AML-193 (cell line): ENCODE measurements at places on chromosomes 5 and 9.

DNA sequence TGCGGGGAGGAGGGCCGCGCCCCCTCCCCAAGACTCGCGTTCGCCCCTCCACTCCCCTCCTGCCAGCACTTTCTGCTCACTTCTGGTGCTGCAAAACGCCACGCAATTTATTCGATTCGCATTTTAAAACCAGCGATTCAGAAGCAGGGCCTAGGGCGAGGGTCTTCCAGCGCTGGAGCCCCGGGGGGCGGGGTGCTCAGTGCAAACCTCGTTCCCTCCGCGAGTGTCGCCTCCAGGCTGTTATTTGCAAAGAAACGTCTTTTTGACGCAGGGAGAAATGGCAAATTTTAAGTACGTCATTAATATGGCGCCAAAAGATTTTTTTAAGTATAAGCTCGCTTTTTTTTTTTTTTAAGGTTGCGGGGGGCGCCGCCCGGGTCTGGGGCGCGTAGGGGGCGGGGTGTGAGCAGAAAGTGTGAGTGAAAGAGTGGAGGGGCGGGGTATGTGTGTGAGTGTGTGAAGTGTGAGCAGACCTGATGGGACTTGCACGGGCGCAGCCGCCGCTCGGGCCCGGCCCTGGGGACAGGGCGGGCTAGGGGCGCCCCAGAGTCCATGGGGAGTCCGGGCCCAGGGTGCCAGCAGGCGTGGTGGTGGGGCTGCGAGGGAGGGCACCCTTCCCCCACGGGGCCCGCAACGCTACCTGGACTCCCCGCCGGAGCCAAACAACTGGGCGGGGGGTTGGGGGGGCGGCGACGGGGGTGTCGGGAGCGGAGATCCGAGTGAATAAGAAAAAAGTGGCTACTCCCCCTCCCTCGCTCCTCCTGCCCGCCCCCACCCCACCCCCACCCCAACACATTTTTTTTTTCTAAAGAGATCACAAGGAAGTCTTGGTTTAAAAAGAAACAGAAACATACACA, at the start of gene JADE2:
JADE2 (plus strand) TSS at position 845 of the 857 bp plus-strand sequence. CDS start 10,188 bp downstream, outside the sequence.
- peak; percentile 72 for DNase-seq

DNA sequence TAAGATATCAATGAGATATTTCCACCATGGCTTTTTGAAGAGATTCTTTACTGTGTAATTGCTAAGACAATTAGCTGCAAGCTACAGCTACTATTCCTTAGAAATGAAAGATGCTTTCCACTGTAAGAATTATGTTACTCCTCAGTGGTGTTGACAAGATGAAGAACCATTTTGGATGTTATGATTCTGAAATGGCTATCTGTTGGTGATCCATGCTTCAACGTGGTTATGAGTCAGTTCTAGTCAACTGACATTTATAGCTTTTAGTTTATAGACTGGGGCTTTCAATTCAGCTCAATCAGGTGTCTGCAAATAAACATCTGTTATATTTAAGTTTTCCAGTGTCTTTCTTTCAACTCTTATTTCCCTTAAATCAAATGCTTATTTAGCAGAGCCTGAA, 93.7 kb downstream of the SGCD start:
- no peak for DNase-seq

DNA sequence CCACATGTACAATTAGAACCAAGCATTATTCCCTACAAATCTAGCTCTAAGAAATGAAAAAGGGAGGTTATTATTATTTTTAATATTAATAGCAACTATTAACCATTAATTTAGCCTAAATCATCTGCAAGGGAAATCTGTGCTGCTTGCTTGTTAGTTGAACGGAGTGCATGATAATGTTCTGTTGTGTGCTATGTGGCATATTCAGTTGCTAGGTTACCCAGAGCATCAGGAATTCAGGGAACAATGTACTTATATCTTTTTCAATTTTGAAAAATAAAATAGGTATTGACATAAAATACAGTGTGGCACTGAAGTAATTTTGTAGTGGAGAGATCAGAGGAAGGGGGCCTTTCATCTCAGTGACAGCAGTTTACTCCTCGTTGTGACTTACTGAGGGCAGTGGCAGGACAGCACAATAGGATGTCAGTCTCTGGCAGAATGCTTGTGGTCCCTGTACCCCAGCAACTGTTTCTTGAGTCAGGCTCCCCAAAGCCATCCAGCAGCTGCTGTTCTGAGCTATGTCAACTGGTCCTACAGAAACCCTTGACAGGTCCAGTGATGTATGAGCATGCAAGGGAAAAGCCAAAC, 173.6 kb downstream of the TMEM161B start:
- no peak for DNase-seq

DNA sequence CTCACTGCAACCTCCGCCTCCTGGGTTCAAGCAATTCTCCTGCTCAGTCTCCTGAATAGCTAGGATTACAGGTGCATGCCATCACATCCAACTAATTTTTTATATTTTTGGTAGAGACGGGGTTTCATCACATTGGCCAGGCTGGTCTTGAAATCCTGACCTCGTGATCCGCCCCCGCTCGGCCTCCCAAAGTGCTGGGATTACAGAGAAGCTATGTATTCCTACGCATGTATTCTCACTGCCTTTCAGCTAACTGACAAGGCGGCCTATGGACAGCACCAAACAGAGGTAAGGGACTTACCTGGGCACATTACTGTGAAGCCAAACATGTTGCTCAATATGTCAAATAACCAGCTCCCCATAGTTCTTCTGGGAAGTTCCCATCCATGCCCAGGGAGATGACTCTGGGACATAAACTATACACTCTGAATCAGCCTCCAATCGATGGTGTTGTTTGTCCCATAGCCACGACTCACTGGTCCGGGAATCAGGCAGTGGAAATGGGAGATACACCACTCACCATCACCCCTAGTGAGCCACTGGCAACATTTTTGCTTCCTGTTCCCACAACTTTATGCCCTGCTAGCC, 114.6 kb downstream of the SYK start:
- DNase-seq = no peak

DNA sequence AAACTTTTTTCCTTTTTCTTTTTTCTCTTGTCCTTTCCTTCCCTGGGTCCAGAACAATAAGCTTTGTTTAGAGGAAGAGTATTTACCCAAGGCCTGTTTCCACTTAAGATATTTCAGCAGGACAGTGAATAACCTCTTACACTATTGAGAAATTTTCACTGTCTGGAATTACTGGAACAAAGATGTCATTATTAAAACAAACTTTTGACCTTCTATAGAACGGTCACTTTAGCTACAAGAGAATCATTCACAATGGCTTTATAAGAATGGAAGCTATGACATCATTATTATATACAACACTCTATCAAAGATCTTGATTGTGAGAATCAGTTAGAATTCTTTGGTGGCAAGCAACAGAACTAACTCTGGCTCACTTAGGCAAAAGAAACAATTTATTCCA, 22.0 kb upstream of the ARHGAP26 start:
- no peak for DNase-seq

GRCh38 chr5:152288917-152289595, 116.0 kb downstream of the NMUR2 start:
- DNase-seq = no peak

DNA sequence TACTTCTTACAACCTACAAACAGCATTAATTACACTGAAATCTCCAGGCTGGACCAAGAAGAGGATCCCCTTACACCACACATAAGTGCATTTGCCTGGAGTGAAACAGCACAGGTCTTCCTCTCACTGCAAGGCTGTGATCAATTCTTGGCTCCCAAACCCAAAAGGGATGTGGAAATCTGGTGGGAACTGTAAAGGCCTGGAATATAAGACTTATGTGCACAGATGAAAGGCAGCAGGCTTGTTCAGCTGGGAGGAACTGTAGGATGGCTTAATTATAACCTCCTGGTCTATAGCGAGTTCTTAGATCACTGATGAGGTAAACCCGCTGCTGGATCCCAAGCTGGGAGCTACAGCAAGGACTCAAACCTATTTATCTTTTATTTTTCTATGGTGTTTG, 182.9 kb upstream of the TNC start:
- DNase-seq = no peak

- no peak for DNase-seq
Measured at GRCh38 chr5:122844136-122844909, 1.1 kb upstream of the SNX24 start.

GRCh38 chr9:107228496-107229039, 54.5 kb upstream of the RAD23B start:
- no peak for DNase-seq

- DNase-seq = no peak
Measured at GRCh38 chr9:15714746-15715145, 161.9 kb downstream of the CCDC171 start.

DNA sequence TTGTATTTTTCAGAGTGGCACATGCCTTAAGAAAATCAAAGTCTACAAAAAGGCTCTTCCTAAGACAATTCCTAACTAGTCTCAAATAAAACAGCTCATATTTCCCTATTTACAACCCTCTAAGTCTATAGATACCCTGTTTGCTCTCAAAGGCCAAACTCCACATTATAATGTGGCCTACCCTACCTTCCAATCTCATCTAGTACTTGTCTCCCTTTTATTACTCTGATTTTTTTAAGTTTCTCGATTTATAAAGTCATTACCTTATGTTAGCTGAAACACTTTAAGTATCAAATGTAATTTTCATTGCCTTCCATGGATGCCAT, 19.4 kb downstream of the KIAA1191 start:
- DNase-seq = no peak

DNA sequence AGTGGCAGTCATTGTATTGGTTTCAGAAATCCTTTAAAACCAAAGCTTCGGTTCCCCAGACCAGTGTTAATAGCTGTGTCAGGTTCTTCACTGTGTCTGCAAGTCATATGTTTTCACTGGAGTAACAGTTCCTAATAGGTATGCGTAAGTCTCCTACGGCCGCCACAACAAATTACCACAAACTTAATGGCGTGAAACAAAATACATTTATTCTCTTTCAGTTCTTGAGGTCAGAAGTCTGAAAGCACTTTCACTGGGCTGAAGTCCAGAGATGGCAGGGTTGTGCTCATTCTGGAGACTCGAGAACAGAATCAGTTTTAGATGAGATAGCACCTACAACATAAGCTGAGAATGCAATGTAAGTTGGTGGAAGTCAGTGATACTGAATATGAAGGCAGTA, 556.2 kb downstream of the TLE4 start:
- DNase-seq = no peak

DNA sequence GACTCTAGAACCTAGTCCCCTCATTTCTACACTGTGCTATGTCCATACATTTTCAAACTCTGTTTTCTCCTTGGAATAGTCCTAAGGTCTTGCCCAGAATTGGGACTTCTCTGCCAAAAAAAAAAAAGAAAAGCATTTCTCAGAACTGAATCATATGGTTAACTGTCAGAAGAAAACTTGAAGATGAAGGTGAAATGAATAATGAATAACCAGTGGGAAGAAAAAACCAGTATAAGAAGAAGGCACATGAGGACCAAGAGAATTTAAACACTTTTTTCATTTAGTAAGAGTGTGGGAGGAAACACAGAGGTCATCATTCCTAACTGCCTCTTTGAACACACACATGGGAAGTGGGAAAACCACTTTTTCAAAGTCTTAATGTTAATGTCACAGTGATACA, 197.7 kb downstream of the PRELID2 start:
- DNase-seq = no peak

GRCh38 chr9:92669527-92669889, 423 bp downstream of the IPPK start:
- DNase-seq = no peak

DNA sequence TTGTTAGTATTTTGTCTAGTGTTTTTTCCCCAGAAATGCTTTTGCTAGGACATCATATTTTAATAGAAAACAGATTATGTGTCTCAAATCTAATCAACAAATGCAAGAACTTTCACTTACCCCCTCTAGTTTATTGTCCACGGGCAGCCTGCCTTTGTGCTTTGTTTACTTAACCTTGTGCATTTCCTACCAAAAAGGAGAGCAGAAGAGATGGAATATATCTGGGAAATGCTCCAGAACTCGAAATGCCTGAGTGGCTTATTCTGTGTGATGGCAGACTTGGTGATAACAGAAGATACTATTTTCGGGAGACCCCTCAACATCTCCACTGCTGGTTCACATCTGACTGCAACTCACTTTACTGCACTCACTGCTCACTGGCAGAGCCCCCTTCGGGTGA, 33.3 kb upstream of the SPDL1 start:
- no peak for DNase-seq

DNA sequence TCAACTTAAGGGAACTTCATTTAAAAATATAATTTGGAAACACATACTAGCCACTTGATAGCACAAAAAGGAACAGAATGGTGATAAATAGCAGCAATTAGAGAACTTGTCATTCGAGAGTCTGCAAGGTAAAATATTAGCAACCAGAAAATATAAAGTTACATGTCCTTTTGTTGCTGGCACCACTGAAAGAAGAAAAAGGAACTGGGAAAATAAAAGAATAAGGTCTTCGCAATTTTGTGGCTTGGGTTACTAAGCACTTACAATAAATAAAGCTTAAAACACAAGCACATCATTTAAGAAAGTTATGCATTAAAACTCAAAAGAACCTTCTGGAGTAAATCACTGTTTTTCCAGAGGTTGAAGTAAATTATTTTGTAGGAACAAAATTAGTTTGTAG, 149.9 kb upstream of the FBN2 start:
- DNase-seq = no peak

- no peak for DNase-seq
Measured at GRCh38 chr5:171984748-171985419, 21.6 kb downstream of the FBXW11 start.

DNA sequence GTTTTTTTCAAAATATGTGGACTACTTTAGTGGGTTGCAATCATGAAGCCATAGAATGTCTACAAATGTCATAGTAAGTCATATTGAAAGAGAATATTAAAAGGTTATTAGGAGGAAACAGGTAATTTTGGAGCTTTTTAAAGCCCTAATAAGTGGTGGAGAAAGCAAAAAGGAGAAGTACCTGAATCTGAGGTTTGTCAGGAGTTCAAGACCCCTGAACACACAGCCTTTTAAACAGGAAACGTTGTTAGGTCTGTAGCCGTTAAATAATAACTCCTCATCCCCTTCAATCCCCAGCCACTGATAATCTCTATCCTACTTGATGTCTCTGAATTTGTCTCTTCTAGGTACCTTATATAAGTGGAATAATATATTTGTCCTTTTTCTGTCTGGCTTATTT, 51.1 kb downstream of the SPEF2 start:
- no peak for DNase-seq

DNA sequence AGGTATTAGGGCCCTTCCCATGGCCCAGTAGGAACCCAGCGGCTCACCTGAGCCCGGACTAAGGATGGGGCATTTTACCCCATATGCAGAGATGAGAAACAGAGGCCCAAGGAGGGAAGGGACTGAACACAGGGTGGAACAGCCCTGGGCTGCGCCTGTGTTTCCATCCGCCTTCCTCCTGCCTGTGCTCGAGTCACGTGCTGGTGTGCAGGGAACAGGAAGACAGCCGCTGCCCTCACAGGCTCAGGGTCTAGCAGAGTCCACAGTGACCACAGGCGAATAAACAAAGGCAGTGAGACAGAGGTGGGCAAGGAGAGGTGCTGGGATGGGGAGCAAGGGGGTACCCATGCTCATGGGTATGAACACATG, 129.4 kb downstream of the C9orf50 start:
- peak; percentile 66 for DNase-seq

GRCh38 chr5:28523888-28524635, 1485.7 kb upstream of the CDH9 start:
- DNase-seq = no peak

- no peak for DNase-seq
Measured at GRCh38 chr5:66560371-66560770, 35.8 kb upstream of the MAST4 start.

GRCh38 chr5:159100782-159101646, 1.3 kb upstream of the EBF1 start:
- no peak for DNase-seq

- DNase-seq = no peak
Measured at GRCh38 chr9:31445960-31446359, 938.5 kb upstream of the ACO1 start.
